NCI-H2227 treated with DMSO at 0.1 percent for 48 hours (cell line): ENCODE measurements at places on chromosomes 16 and 17.

DNA sequence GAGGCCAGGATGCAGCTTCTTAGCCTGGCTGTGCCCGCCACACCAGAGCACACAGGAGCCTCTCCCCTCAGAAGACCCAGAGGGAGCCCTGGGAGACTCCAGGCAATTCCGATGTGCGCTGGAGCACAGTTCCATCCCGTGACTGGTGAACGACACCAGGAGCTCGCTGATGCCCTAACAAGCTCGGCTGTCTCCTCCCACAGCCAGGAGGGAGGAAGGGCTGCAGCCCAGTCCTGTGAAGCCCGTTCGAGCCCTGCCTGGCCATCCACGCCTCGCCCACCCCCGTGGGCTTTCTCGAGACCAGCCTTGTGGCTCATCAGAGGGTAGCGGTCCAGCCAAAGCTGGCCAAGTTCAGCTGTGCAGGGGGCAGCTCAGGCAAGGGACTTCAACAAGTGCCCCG is 21.8 kb upstream of the RASD1 start:
- no peak for DNase-seq

GRCh38 chr16:73080931-73081330 is 33.0 kb upstream of the ZFHX3 start:
- DNase-seq: no peak

DNA sequence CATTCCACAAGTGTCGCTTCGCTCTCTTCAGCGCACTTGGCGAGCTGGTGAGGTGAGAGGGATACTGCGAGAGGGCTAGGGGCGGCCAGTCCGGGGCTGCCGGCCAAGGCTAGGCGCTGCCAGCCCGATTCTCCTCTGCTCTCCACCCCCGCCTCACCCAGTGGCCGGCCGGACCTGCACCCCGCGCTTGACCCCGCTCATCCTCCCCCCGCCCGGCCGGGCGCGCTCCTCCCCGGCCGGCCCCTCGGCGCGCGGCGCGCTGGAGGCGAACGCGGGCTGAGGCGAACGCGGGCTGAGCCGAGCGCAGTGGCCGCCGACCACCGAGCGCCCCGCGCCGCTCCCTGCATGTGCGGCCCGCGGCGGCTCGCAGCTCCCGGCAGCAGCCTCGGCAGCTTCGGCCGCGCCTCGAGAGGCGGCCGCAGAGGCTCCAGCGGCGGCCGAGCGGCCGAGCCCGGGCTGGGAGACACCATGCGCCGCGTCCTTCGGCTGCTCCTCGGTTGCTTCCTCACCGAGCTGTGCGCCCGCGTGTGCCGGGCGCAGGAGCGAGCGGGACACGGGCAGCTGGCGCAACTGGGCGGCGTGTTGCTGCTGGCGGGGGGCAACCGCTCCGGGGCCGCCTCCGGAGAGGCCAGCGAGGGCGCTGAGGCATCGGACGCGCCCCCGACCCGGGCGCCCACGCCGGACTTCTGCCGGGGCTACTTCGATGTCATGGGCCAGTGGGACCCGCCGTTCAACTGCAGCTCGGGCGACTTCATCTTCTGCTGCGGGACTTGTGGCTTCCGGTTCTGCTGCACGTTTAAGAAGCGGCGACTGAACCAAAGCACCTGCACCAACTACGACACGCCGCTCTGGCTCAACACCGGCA is at the start of gene SHISA9:
TSS of gene SHISA9 (plus strand) at position 2 of the 865 bp plus-strand sequence.
- DNase-seq: no peak

DNA sequence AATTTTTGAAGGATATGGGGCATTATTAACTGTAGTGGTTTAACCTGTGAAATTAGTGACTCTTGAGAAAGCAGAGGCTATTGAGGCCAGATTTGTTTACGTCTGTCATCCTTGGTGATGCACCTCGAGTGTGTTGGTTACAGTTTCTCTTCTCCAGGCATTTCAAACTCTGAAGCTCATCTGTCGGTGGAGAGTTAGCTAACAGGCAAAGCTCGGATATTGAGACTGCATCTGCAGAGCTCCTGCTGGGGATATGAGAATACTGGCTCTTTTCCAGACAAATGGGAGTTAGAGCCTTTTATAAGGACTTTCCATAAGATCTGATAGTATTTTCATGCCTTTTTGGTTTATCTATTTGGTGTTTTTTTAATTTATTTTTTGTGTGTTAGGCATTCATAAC is 6.7 kb downstream of the CLEC16A start:
- no peak for DNase-seq

- DNase-seq: no peak
Observed at GRCh38 chr16:73771196-73772064, 525.2 kb upstream of the PSMD7 start.

DNA sequence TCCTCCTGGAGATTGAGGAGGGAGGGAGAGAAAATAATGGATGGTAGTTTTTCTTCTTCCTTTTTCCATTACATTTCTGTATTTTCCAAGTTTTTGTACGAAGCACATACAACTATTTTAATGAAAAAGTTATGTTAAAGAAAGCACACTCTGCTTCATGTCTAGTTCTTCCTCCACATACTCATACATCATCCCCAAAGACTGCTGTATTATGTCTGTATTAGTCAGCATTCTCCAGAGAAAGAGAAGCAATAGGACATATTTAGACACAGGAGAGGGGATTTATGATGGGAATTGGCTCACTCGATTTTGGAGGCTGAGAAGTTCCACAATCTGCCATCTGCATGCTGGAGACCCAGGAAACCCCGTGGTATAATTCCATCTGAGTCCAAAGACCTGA is 10.1 kb upstream of the ACSM2A start:
- DNase-seq: no peak

DNA sequence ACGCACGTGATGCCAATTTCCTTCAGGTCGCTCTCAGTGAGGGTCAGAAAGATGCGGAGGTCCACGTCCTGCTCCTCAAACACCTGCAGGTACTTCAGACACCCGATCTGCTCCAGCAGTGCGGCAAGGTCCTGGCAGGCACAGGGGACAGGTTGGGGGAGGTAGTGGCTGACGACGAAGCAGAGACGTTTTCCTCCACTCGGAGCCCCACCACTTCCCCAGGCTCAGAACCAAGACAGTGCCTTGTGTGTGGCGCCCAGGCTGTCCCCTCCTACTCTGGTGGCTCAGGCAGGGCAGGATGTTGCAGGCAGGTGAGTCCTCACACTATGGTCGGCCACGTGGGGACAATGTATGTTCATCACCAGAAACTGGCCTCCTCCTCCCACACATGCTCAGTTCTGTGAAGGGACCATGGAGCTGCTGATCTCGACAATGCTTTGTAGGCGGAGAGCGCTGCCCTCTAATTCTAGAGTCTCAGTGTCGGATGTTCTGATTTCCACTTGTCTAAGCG is 5.7 kb downstream of the NUDT16L1 start:
- DNase-seq: no peak

- no peak for DNase-seq
Observed at GRCh38 chr16:12228602-12229499, 252.3 kb downstream of the SNX29 start.

DNA sequence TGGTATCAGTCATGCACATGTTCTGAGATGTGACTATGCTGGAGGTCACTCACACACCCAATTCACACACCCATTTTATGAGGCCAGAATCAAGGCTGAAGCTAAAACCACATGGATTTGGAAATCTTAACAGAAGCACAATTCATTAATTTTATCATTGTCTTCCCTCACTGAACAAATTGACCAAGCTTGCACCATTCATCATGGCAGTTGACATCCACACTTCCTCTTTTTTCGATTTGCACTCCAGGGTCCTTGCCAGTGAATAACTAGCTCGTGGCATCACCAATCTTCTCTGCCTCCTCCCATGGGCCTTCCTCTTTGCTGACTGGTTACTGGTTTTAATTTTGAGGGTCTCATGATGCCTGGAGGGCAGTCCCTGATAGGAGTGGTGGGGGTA is 123.0 kb upstream of the ASIC2 start:
- DNase-seq: no peak

GRCh38 chr17:68572138-68572842 is 28.9 kb downstream of the FAM20A start:
- DNase-seq: no peak

GRCh38 chr17:21129023-21129681 is 2.4 kb downstream of the DHRS7B start:
- no peak for DNase-seq

DNA sequence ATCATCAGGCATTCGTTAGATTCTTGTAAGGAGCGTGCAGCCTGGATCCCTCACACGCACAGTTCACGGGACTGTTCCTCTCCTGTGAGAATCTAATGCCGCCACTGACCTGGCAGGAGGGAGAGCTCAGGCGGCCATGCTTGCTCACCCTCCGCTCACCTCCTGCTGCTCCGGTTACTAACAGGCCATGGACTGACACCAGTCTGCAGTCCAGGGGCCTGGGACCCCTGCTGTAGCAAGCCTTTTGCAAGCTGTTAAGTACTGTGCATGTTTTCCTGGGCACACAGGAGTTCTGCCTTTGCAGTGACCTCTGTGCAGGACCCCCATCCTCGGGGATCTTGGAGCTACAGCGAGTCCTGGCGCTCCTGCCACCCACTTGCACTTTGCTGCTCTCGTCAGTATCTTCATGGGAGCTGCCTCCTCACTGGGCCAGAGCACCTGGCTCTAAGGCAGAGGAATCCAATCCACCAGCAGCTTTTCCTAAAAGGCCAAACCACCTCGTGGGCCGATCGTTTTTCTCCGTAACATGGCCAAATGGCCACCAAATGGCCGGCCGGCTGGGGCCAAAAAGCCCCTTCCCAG is 230.6 kb downstream of the FOXL1 start:
- no peak for DNase-seq

DNA sequence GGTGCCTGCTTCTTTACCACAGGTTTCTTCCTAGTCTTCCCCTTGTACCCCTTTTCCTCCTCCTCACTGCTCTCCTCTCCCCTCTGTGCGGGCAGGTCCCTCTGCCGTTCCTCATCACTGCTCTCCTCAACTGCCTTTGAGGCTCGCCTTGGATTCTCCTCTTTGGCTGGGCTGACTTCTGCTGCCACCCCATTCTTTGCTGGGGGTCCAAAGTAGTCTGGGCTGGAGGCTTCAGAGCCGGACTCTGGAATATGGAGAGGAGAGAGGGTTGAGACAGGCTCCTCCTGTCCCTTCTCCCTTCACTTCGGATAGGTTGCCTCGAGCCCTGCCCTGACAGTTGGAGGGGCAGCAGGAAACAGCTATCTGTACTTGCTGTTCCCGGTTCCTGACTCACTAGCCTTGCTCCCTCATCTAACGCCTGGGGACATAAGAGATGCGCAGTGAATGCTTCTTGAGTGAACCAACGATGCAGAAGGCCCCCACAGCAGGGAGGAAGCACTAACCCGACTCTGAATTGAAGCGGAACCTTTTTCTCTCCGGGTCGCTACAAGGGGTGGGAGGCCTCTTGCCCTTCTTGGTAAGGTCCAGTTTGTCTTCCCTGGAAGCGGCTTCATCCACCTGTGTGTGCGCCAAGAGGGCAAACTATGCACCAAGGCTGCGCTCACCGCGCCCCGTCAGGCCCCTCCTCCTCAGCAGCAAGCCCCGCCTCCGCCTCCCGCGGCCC is 655 bp downstream of the HIRIP3 start:
- no peak for DNase-seq

GRCh38 chr16:87627542-87628245 is 25.4 kb downstream of the JPH3 start:
- DNase-seq: no peak

- no peak for DNase-seq
Observed at GRCh38 chr16:30351586-30352419, 3.3 kb downstream of the CD2BP2 start.

DNA sequence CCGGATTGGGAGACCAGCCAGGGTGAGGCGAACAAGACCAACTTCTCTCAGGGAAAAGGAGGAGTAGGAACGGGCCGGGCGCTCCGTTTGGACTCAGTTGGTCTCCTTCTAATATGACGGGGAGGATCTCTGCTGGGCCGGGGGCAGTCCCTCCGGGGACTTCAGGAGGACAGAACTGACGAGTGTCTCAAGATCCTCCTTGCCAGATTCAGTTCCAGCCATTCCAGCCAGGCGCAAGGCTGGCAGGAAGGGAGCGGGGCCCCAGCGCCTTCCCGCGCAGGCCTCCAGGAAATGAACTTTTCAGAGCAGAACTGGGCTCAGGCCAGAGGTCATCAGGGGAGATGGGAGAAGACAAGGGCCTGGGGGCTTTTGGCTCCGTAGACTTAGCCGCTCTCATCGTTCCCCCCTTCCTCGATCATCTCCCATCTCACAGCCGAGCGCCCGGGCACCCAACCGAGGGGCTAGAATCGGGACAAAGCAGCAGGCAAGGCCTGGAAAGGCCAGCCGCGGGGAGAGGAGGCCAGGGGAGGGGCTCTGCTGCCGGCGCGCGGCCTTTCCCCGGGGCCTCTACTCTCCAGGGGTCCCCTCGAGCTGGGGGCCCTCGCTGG is 1.6 kb downstream of the ZNF423 start:
- no peak for DNase-seq

DNA sequence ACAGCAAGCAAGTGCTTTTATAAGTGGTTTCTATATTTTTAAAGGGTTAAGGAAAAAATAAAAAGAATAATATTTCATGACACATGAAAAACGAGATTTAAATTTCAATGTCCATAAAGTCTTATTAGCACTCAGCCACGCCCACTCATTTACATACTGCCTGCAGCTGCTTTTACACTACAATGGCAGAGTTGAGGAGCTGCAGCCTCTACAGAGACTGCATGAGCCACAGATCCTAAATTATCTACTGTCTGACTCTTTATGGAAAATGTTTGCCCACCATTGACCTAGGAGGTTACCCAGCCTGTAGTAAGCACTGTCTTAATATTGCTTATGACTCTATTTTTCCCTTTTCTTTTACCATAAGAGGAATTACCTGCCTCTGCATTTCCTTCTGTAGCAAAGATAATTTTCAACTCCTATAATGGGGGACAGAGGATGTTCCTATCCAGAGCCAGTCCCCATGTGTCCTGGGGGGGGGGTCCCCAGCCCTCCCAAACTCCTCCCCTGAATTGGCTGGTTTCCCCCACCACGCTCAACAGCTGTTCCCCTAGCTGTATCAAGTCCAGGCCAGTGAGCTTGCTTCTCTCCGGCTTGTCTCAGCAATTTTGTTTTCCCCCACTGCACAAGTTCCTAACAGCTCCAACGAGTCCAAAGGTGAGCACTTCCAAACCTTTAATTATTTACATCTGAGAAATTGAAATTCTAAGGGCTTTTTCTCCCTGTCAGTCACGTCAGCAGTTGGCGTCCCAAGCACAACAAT is 139.4 kb upstream of the ERCC4 start:
- no peak for DNase-seq

DNA sequence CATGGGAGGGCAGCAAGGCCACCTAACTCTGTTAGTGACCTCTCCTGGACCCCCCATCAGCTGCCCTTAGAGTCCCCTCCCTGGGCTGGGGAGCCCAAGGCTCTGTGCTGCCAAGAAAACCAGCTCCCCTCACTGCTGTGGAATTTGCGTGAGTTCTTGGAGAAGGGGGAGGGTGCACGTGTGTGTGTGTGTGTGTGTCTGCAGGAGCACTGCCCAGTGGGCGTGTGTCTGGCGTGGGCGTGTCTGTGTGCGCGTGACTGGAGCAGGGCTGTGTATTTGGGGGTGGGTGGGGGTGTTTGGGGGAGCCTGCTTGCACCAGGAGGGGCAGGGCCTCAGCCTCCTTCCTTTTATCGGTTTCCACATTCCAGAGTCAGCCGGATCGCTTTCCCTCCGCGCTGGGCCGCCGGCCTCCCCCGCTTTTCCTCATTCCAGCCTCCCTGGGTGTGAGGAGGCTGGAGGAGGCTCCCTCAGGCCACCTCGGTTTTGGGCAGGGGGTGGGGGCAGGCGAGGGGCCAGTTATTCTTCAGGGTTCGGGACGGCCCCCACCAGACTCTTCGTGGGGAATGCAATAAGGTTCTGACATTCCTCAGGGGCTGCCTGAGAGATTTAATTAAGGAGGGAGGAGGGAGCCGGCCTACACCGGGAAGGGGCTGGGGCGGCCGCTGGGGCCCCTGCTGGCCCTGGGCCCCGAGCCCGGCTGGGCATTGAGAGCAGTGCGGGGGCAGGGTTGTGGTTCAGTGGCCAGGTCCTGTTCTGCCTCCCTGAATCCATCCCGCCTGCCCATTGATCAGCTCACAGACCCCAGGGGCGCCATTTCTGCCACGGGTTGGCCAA is 2.5 kb downstream of the VASN start:
- DNase-seq: peak; percentile 11
